ENCODE measurements at places on chromosomes 7 and 10.

DNA sequence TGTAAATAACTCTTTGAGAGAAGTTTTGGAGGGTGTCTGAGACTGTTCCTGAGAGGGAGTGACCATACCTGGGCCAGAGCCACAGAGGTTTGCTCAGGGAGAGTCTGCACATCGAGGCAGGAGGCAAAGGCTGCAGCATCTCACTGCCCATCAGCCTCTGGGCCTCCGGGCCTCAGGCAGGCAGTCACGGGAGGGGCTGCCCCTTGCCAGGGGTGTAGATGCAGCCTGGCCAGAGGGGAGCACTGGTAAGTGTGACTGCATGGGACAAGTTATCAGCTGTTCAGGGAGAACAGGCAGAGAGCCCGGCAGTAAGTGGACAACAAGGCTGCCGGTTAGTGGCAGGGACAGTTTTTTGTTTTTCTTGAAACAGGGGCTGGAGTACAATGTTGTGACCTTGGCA is 55.9 kb downstream of the ZNF467 start:
- no peak overlapping the region for H3K4me3 ChIP-seq
- no peaks in the 10 kb centered on the region for H3K36me3 ChIP-seq
- H3K27me3 ChIP-seq, result no peaks in the 10 kb centered on the region
- DNase-seq, result no peak

DNA sequence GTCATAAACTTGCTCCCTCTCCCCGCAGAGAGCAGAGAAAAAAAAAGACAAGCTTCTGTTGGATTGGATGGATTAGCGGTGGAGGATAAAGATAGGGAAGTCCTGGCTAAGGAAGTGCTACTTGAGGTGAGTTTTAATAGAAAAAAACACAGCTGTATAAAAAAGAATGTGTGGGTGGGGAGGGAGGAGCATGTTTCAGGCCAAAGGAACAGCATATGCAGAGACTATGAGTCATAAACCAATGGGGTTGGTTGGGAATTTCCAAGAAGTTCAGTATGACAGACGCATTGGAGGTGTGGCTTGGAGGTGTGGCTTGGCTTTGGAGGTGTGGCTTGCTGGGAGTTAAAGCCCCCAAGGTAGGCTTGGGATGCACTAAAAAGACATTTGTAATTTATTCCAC is 103.0 kb upstream of the LSM8 start:
- no peak overlapping the region for H3K4me3 ChIP-seq
- DNase-seq, result peak; percentile 23
- H3K27me3 ChIP-seq, result no peaks in the 10 kb centered on the region
- H3K4me1 ChIP-seq, result no peaks in the 10 kb centered on the region
- H3K27ac ChIP-seq, result no peak overlapping the region
- no peaks in the 10 kb centered on the region for H3K36me3 ChIP-seq

DNA sequence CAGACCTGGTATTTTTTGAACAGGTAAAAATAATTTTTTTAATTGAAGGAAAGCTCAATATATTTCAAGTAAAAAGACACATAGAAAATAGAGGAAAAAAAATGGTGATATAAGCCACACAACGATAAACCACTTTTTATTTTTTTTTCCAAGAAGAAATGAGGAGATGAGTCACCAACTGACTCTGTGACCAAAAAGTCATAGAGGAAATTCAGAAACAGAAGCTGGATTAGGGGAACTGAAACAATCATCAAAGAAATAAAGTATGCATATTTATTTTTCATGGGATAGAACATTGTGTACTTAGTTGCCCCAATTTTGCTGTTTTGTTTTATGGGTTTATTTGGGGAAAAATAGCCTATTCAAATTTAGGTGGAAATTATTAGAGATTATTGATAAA is 176.8 kb upstream of the AGR3 start:
- no peaks in the 10 kb centered on the region for H3K36me3 ChIP-seq
- no peaks in the 10 kb centered on the region for H3K4me1 ChIP-seq
- DNase-seq, result no peak
- no peak overlapping the region for H3K4me3 ChIP-seq
- no peaks in the 10 kb centered on the region for H3K27me3 ChIP-seq
- H3K27ac ChIP-seq, result no peak overlapping the region

DNA sequence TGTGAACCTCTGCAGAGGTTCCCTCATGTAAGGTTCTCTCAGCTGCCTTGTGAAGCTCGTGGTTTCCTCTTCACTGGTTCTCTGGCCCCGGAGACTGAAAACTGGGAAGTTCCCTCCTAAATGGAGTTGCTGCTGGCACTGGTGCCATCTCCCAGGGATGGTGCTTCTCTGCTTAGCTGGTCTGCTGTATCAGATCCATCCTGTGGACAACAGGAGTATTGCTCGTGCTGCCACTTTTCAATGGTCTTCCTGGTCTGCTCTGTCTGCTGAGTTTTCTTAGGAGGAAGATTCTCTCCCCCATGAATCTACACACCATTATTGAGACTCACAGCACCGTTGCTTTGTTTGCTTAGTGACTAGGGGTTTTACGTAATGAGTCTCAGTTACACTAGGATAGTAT is 247.8 kb downstream of the OTUD1 start:
- no peak overlapping the region for H3K4me3 ChIP-seq
- no peaks in the 10 kb centered on the region for H3K4me1 ChIP-seq
- H3K36me3 ChIP-seq, result no peaks in the 10 kb centered on the region
